ENCODE measurements at places on chromosomes 7 and 10. TPM values are rescaled to one million over a fixed set of nuclear protein-coding genes. Genes with fewer than 3 reads are reported as not detected.

- H3K27ac ChIP-seq = no peak overlapping the region
- H3K36me3 ChIP-seq = no peaks in the 10 kb centered on the region
- H3K4me1 ChIP-seq = peaks cover 5% of the 10 kb centered on the region
- peak; percentile 57 for DNase-seq
- no peak overlapping the region for H3K4me3 ChIP-seq
These were observed 1.9 kb upstream of the SORCS1 start for GRCh38 chr10:107166403-107166802.

Gene CPA4
- total RNA-seq = 0.32 TPM

GRCh38 chr7:91436655-91437054 is 172.4 kb downstream of the FZD1 start:
- no peak for DNase-seq
- no peak overlapping the region for H3K27ac ChIP-seq
- H3K4me3 ChIP-seq = no peak overlapping the region
- H3K36me3 ChIP-seq = no peaks in the 10 kb centered on the region
- no peaks in the 10 kb centered on the region for H3K4me1 ChIP-seq
- no peaks in the 10 kb centered on the region for H3K27me3 ChIP-seq

- H3K36me3 ChIP-seq = peaks cover 27% of the 10 kb centered on the region
- H3K4me1 ChIP-seq = no peaks in the 10 kb centered on the region
- peak; percentile 48 for DNase-seq
- no peak overlapping the region for H3K4me3 ChIP-seq
- no peaks in the 10 kb centered on the region for H3K27me3 ChIP-seq
These were observed 47.7 kb upstream of the GTF2IRD1 start for GRCh38 chr7:74405899-74406512.

Gene TWNK
- total RNA-seq = 3.1 TPM

Gene LRRC17
- 0.18 TPM for total RNA-seq

- peaks cover 9% of the 10 kb centered on the region for H3K4me1 ChIP-seq
- H3K27me3 ChIP-seq = no peaks in the 10 kb centered on the region
These were observed 9.8 kb downstream of the KCTD7 start for GRCh38 chr7:66638309-66639099.

- H3K4me3 ChIP-seq = no peak overlapping the region
- DNase-seq = no peak
- H3K27me3 ChIP-seq = no peaks in the 10 kb centered on the region
- no peak overlapping the region for H3K27ac ChIP-seq
- H3K4me1 ChIP-seq = no peaks in the 10 kb centered on the region
These were observed 47.7 kb downstream of the LRGUK start for GRCh38 chr7:134174795-134175261.

Gene POLR2J2
- total RNA-seq = 7.0 TPM

DNA sequence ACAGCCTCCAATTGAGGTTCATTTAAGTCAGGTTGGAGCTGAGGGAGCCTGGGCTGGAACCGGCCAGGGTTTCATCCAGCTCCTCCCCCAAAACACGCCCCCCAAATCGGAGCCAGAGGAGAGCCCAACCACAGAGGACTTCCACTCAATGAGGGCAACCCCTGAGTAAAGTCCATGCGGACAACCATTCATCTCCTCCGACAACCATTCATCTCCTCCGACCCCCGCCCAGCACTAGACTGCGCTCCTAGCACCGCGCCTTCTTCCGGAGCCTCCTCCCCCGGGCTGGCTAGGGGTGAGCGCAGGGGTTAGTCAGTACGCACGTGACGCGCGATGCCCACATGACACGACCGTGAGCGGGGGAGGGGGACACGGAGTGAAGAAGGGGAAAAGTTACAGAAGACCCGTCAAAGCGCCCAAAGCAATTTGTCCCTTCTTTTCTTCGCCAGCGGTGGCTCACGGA is 1.4 kb downstream of the MAGI2 start:
- H3K36me3 ChIP-seq = no peaks in the 10 kb centered on the region
- DNase-seq = peak; percentile 87
- H3K27ac ChIP-seq = no peak overlapping the region
- peak overlapping the region; percentile 83 for H3K4me3 ChIP-seq
- peaks cover 79% of the 10 kb centered on the region for H3K27me3 ChIP-seq

GRCh38 chr10:122280156-122280555 is 9.1 kb downstream of the BTBD16 start:
- no peak overlapping the region for H3K27ac ChIP-seq
- H3K27me3 ChIP-seq = no peaks in the 10 kb centered on the region
- no peaks in the 10 kb centered on the region for H3K4me1 ChIP-seq
- H3K36me3 ChIP-seq = no peaks in the 10 kb centered on the region
- no peak overlapping the region for H3K4me3 ChIP-seq

GRCh38 chr7:45889367-45890067 is 1.2 kb downstream of the IGFBP1 start:
- no peak overlapping the region for H3K27ac ChIP-seq
- H3K4me1 ChIP-seq = no peaks in the 10 kb centered on the region
- no peak for DNase-seq
- H3K4me3 ChIP-seq = no peak overlapping the region

Gene CDNF
- 0.42 TPM for total RNA-seq

- no peaks in the 10 kb centered on the region for H3K27me3 ChIP-seq
- H3K27ac ChIP-seq = no peak overlapping the region
- H3K4me3 ChIP-seq = no peak overlapping the region
- no peak for DNase-seq
These were observed 45.6 kb downstream of the BMPR1A start for GRCh38 chr10:86801995-86802394.

DNA sequence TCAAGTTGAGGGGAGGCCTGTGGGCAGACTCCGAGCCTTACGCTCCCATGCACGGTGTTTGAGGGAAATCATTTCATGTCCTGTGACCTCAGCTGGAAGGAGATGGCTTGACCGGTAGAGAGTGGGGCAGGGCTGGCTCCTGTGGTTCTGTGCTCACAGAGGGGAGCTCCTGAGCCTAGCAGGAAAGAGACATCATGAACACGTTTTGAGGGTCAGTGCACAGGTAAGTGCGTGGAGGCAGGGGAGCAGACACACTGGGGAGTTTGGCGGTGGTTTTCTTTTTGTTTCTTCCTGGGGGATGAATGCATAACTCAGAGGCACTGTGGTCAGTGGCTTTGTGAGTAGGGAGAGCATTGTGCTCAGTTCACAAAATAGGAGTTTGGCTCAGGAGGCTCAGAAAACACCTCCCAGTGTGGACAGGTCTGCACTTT is 22.5 kb downstream of the ADCY1 start:
- H3K36me3 ChIP-seq = no peaks in the 10 kb centered on the region
- H3K27me3 ChIP-seq = no peaks in the 10 kb centered on the region
- no peaks in the 10 kb centered on the region for H3K4me1 ChIP-seq
- peak; percentile 28 for DNase-seq

Gene C10orf143
- total RNA-seq = 3.5 TPM

- peaks cover 80% of the 10 kb centered on the region for H3K36me3 ChIP-seq
- H3K27me3 ChIP-seq = no peaks in the 10 kb centered on the region
- no peak for DNase-seq
- H3K27ac ChIP-seq = no peak overlapping the region
These were observed 54.1 kb downstream of the DAGLB start for GRCh38 chr7:6393667-6394056.

GRCh38 chr7:155340721-155341120 is 43.0 kb downstream of the INSIG1 start:
- H3K27ac ChIP-seq = no peak overlapping the region
- no peak overlapping the region for H3K4me3 ChIP-seq
- peaks cover 24% of the 10 kb centered on the region for H3K27me3 ChIP-seq
- no peaks in the 10 kb centered on the region for H3K36me3 ChIP-seq

- no peak overlapping the region for H3K27ac ChIP-seq
- H3K36me3 ChIP-seq = no peaks in the 10 kb centered on the region
These were observed 612 bp upstream of the SLC18A3 start for GRCh38 chr10:49609283-49610113.

DNA sequence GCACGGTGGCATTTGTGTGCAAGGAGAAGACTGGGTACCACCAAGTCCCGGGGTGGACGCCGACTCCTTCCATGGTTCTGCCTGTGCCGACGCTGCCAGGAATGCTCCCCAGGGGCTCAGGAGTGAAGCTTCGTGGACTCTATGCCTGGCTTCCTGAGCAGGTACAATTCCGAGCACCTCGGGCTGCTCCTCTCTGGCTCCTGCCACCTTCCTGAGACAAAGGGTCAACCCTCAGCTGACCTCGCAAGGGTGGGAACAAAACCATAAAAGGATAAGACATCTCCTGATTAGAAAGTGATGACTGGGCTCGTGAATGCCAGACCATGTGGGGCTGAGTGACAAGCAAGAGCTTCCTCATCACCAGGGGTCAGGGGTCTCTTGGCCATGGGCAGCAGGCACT is 31.8 kb downstream of the CALML3 start:
- H3K4me1 ChIP-seq = no peaks in the 10 kb centered on the region
- H3K27ac ChIP-seq = no peak overlapping the region
- DNase-seq = peak; percentile 37
- no peaks in the 10 kb centered on the region for H3K27me3 ChIP-seq

GRCh38 chr7:129423700-129424410 is 10.4 kb upstream of the STRIP2 start:
- no peak overlapping the region for H3K4me3 ChIP-seq
- DNase-seq = no peak
- H3K36me3 ChIP-seq = no peaks in the 10 kb centered on the region
- no peaks in the 10 kb centered on the region for H3K4me1 ChIP-seq

DNA sequence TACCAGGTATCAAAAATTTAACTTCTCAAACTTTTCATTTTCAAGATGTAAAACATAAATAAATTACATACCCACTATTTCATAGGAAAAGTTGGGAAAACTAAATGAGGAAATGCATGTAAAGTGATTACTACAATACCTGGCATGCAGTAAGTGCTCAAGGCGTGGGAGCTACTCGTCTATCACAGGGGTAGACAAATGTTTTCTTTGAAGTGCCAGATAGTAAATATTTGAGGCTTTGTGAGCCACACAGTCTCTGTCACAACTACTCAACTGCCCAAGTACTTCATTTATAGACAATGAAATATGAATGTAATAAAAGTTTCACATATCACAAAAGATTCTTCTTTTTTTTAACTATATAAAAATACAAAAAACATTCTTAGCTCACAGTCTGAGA is 96.4 kb upstream of the PCGF5 start:
- no peak overlapping the region for H3K27ac ChIP-seq
- DNase-seq = no peak
- H3K4me1 ChIP-seq = peaks cover 3% of the 10 kb centered on the region
- H3K27me3 ChIP-seq = no peaks in the 10 kb centered on the region
- no peaks in the 10 kb centered on the region for H3K36me3 ChIP-seq

- DNase-seq = no peak
- no peak overlapping the region for H3K27ac ChIP-seq
- no peak overlapping the region for H3K4me3 ChIP-seq
- no peaks in the 10 kb centered on the region for H3K36me3 ChIP-seq
These were observed 998.1 kb downstream of the LRMDA start for GRCh38 chr10:76429368-76430060.

DNA sequence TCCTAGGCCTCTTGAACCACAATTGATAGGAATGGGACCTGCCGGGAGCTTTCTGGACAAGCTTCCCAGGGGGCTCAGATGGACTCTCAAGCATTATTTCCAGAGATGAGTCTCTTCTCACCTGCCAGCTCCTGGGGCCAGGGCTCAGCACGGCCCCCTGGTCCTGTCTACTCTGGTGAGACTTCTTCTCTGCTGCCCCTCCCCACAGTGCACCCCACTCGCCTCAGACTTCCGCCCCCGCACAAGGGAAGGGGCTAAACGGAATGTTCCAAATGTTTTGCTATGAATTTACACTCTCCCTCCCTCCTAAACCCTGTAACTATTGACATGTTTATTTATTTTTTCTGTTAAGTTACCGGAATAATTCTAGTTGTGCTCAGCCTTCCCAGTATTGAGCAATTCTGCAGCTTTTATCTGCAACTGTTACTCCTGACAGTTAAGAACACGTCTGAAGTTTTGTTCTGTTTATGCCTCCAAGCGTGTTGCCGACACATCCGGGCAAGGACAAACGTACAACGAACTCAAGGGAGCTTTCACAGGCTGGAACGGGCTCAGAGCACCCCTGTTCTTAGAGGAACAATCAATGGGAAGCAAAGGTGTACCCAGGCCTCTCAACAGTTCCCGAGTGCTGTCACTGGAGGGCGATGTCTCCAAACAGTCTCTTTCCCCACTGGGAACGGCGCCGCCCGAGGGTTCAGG is 55.2 kb downstream of the FHIP2A start:
- peak; percentile 94 for DNase-seq
- no peaks in the 10 kb centered on the region for H3K27me3 ChIP-seq
- H3K4me1 ChIP-seq = peaks cover 11% of the 10 kb centered on the region
- no peak overlapping the region for H3K4me3 ChIP-seq
- no peaks in the 10 kb centered on the region for H3K36me3 ChIP-seq
- H3K27ac ChIP-seq = no peak overlapping the region

Gene KIAA1549
- 14.6 TPM for total RNA-seq

- H3K4me3 ChIP-seq = no peak overlapping the region
- H3K27me3 ChIP-seq = no peaks in the 10 kb centered on the region
- H3K36me3 ChIP-seq = no peaks in the 10 kb centered on the region
- no peaks in the 10 kb centered on the region for H3K4me1 ChIP-seq
- no peak overlapping the region for H3K27ac ChIP-seq
These were observed 37.7 kb downstream of the PPP1R17 start for GRCh38 chr7:31724696-31725095.

DNA sequence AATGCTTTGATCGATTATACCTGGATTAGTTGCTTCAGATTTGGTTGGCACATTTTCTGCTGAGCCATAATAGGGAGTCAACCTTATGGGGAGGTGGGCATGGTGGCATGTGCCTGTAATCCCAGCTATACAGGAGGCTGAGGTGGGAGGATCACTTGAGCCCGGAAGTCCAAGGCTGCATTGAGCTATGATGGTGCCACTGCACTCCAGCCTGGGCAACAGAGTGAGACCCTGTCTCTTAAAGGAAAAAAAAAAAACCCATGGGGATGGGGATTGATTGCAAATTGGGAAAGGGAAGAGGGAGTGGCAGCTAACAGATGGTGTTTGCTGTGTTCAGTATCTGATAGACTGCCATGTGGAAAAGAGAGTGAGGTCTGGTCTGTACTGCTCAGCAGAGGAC is 11.1 kb downstream of the STK17A start:
- peaks cover 20% of the 10 kb centered on the region for H3K36me3 ChIP-seq
- no peaks in the 10 kb centered on the region for H3K4me1 ChIP-seq
- H3K4me3 ChIP-seq = no peak overlapping the region
- H3K27me3 ChIP-seq = no peaks in the 10 kb centered on the region
- no peak overlapping the region for H3K27ac ChIP-seq

Gene JCAD
- 40.9 TPM for total RNA-seq

DNA sequence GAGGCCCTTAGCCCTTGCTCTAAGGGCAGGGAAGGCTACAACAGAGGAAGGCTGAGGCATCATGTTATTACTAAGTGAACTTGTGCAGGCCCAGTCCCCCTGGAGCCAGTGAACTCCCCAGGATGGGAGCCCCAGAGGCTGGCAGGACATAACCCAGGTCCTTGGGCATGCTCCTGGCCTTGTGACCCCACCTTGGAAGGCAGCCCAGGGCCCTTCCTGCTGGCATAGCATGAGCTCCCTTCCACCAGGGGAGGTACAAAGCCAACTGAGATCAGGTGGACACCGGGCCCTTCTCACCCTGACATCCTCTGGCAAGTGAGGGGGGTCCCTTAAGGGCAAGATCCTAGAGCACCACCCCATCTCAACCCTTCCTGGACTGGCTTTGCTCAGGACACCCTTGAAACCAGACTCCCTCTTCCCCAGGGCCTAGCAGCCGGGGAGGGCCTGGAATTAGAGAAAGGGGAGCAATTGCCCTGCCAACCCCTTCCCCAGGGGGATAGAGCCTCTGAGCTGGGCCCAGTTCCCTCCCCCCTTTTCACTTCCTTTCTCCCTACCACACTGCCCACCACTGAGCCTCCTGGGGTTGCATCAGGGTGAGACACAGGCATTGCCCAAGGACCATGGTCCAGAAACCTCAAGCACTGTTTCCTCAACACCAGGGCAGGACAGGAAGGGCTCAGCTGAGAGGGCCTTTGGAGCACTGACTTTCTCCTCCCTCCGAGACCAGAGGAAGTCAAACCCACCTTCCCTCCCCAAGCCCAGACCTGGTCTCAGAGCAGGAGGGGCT is 1.8 kb upstream of the VSIR start:
- no peaks in the 10 kb centered on the region for H3K4me1 ChIP-seq
- DNase-seq = no peak
- H3K27me3 ChIP-seq = peaks cover 27% of the 10 kb centered on the region

Data from endodermal cell (in vitro differentiated cells).